ENCODE measurements at places on chromosomes 3 and 15.

DNA sequence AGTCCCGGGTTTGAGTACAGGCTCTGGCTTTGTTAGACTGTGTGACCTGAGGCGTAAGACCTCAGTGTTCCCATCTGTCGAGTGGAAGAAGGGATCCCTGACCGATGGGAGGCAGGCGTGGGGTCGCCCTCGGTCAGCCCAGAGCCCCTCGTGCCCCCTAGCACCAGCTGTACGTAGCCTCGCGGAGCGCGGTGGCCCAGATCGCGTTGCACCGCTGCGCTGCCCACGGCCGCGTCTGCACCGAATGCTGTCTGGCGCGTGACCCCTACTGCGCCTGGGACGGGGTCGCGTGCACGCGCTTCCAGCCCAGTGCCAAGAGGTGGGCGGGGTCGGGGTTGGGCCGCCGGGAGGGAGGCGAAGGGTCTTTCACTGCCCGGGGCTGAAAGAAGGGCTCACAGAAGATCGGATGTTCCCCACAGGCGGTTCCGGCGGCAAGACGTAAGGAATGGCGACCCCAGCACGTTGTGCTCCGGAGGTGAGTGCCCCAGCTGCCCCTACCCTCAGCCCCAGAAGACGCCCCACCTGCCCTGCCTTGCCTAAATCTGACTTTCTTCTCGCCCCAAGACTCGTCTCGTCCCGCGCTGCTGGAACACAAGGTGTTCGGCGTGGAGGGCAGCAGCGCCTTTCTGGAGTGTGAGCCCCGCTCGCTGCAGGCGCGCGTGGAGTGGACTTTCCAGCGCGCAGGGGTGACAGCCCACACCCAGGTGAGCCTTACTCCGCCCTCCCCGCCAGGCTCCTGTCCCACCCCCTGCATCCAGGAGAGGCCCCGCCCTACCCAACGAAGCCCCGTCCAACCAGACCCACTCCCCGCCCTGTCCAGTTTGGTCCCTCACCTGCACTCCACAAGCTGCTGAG lies 3.5 kb upstream of the LSMEM2 start:
- no peak for DNase-seq

GRCh38 chr3:8317661-8318649 lies 183.7 kb upstream of the LMCD1 start:
- no peak for DNase-seq

DNA sequence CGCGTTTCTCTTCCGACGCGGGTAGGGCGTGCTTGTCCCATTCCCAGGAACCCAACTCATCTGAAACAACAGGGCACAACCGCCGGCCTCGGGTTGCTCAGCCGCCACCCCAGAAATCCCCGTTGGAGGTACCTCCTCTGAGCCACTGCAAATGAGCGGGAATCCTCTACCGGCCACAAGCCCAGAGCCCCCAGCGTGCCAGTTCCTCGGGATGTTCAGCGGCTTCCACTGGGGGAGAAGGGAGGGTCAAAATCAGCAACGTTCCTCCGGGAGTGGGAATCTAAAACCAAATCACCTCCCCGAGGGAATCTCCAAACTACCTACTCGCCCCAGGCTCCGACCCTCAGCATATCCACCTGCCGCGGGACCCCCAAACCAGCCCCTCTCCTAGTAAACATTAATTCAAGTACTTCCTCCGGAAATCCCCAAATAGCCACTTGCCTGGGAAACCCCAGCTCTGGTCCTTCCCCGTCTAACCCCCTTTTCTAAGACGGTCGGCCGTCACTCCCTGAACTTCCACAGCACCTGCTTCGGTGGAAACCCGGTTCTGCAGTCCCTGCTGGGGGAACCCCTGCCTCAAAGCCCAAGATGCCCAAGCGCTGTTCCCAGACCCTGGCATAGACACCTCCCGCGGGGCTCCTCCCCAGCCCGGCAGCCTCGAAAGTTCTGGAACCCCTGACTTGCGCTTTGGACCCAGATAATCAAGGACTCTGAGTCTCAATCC lies 887 bp downstream of the OXTR start:
- DNase-seq, result no peak

GRCh38 chr15:75694241-75695182 lies 18.1 kb downstream of the CSPG4 start:
- DNase-seq, result peak; percentile 95

DNA sequence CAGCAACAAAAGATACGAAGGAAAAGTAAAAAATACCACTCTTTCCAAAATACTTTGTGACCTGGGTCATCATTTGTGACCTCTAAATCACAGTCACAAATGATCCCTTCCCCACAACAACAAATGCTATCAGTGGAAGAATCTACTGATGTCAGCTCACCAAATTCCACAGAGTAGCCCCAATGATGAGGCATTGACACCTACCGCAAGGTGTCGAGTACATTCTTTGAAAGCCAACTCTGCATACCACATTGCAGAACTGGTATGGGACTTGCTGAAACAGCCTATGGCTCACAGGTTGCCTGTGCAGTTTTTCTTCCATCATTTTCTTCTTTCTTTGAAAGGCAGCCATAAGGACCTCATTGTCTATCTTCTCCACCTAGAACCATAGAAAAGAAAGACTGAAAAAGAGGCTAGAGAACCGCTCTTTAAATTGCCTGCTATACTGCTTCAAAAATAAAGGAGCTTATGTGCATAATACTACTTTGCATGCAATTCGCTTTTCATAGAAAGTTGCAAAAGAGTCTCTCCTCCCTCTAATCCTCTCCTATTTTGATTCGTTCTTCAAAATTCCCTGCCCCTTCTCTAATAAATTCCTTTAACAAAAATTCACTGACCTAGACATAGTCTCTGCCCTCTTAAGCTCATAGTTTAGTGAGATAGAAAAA lies 21.4 kb upstream of the KPNA1 start:
- no peak for DNase-seq

DNA sequence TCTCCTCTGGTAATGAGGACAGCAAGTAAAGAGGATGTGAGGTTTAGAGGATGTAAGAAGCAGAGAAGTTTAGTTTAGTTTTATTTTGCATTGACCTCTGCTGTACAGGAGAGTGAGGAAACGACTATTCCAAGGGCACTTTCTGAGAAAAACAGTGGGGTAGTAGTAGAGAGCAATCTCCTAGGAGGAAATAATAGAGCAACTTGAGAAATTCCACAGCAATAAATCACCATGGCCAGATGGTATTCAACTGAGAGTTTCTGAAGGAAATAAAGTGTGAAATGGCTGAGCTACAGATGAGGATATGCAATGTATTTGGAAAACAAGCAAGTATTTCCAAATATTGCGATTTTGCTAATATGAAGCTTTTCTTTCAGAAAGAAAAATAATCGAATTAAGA lies 118.9 kb downstream of the DPH6 start:
- DNase-seq, result peak; percentile 57

DNA sequence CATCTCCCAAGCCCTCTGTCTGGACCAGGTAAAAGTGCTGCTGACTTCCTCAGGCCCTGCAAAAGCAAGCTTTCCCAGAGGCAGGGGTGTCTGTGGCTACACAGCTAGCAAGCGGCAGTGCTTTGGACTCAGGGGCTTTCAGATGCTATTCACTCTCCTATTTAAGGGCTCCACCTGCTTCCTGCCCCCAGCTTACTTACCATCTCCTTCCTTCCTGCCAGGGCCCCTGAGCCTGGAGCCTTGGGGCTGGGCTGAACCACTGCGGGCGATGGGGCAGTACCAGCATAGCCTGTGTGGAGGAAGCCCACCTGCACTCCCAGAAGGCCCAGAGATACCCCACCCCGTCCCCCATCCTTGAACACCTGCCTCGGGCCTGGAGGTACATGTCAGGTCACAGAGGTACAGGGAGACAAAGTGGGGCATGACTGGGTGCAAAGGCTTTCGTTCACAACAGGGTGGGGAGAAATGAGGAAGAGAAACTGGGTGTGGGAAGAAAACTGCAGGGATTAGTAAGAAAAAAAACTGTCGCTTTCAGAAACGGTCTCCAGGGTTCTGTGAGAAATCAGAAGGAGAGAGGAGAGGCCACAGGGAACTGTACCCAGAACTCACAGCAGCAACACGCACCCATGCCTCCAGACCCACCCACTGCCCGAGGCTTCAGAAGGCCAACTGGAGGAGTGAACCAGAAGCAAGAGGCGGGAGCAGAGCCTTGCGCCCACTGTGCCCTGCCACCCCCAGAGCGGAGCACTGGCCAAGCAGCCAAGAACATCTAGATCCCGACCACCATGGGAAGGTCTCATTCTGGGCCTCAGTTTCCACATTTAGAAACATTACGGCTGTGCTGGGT lies 49.5 kb downstream of the CCDC12 start:
- no peak for DNase-seq

DNA sequence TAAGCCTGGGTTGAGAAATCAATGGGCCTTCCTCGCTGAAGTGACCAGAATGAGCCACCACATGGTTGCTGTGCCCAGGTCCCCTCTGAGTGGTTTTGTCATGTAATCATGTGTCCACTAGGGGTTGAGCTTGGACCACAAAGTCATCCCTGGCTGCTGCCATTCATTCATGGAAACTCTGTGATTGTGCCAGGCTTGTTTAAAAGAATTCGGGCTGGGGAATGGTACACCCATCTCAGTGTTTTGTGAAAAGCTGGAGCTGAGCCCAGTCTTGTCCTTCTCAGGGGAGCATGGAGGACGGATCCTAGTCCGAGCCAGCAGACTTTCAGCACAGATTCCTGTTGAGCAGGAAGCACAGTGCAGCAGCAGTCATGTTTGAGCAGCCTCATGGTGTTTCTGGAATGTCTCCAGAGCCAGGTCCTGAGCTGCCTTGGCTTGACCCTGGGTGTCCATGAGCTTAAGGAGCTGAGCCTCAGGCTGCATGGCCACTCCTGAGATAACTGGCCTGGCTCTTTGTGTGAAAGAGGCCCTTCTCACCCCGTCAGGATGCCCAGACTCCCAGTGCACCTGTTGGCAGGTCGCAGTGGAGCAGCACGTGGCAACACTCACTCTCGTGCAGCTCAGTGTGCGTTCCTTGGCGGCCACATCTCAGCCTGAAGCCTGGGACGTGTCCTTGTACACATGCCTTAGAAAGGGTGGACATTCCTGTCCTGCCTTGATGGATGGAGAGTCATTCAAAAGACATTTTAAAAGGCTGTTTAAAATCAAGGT lies 260.3 kb upstream of the TPM1 start:
- DNase-seq, result no peak

GRCh38 chr3:43455233-43455632 lies 166.6 kb downstream of the ANO10 start:
- DNase-seq, result peak; percentile 23

Measured in non-pigmented ciliary epithelial cell (primary cell).